NCI-H774 (cell line): ENCODE measurements at places on chromosomes 2 and 18.
A peak's percentile ranks its signal among the peaks of the same experiment; 100 is the strongest.

DNA sequence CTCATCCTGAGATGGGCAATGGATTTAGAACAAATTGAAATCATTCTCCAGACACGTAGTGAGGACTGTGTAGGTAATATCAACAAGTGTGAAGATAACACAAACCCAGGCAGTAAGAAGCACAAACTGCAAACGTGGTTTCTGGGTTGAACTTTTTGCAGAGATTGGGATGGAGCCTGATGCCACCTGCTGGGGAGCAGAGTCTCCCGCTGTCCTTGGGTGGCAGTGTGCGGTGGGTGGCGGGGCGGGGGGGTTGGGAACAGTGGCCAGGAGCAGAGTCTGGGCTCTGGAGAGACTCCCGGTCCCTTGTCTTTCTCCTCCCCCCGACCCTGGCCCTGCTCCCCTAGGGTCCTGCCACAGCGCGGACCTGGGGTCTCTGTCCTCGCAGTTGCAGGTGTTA, 19.5 kb downstream of the TRAF3IP1 start:
- no peak for DNase-seq

DNA sequence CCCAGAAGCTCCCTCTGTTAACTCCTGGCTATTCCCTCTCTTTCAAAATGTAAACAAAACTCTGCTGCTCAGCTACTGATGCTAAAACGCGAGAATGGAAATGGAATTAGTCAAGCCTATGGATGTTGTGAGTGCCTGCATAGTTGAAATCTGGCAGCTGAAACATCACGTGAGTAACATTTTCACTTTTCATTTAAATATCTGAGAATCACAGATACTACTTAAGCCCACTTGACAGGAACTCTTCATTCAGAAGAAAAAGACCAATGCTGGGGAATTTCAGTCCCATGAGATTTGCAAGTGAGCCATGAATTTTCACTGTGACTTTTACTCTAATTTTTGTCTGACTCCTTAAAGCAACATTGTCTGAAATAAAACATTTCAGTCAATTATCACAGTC, 215.3 kb upstream of the SESTD1 start:
- no peak for DNase-seq

DNA sequence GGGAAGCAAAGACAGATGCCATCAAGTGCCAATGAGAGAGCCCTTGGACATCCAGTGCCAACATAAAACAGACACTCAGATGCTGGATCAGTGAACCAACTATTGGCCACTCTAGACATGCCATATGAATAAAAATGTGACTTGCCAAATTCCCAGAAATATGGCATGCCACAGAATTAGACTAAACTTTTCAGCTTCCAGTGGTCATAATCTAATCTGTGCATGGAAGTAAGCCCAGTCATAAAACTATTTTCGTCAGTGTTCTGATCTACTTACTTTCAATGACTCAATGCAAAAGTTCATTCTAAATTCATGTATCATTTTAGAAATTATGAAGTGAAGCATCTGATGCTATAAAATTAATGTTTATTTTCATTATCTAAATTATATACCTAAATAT, 1506.2 kb upstream of the NXPH2 start:
- DNase-seq, result no peak

DNA sequence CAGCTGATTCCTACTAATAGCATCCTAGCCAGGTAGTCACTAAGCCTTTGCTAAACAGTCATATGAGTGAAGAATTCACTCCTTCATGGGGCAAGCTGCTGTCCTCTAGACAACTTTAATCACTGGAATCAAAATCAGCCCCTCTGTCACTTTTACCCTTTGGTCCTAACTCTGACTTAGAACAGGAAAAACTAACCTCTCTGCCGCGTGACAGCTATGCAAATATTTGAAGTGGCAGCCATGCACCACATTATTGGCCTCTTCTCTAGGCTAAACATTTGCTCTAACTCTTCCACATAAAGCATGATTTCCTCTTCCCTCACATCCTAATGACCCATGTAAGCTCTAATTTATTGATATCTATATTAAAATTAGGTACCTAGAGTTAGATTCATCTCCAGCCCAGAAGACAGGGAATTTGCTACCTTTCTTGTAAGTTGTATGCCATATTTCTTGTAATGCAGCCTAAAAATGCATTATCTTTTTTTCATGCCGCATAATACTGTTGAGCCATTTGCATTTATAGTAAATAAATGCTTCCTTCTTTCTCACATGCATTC, 12.8 kb upstream of the ONECUT2 start:
- peak; percentile 44 for DNase-seq
